ENCODE measurements at places on chromosomes 2 and 18.

- peak; percentile 64 for DNase-seq
These were observed 8.3 kb downstream of the PRKAG3 start for GRCh38 chr2:218823196-218823855.

GRCh38 chr2:2919574-2920365 lies 457.8 kb downstream of the EIPR1 start:
- DNase-seq: no peak

GRCh38 chr2:95344215-95344583 lies 47.1 kb downstream of the KCNIP3 start:
- no peak for DNase-seq

- no peak for DNase-seq
These were observed 26.7 kb downstream of the LHCGR start for GRCh38 chr2:48728840-48729239.

GRCh38 chr2:140200764-140201163 lies 1420.6 kb upstream of the NXPH2 start:
- DNase-seq: no peak

DNA sequence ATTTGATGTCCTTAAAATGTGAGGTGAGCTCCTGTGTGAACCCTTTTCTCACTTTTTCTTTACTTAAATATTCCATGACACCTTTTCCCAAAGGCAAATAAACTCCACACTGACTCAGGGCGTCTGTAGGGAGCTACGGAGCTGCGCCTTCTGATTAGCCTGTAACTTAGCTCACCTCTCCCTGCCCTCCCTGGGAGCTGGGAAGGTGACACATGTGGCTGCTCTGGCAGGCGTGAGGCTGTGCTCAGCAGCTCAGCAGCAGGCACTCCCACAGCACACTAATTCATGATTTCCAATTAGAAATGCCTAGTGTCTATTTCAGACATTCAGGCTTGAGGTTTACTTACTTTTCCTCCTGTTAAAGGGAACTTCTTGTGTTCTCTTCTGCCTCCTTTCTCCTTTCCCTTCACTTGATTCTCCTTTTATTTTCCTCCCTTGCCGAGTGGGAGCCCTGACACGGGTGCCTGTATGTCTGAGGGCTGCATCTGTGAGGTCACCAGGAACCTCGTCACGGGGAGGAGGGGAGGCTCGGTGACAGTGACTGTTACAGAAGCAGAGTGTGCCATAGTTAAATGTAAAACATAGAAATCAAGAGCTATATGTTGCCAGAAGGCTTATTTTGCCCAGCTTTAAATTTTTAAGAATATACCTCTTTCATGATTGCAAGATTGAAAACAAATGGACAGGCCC lies 437.1 kb downstream of the DCDC2C start:
- DNase-seq: no peak

GRCh38 chr2:30361751-30362394 lies 85.2 kb upstream of the LCLAT1 start:
- DNase-seq: peak; percentile 14

DNA sequence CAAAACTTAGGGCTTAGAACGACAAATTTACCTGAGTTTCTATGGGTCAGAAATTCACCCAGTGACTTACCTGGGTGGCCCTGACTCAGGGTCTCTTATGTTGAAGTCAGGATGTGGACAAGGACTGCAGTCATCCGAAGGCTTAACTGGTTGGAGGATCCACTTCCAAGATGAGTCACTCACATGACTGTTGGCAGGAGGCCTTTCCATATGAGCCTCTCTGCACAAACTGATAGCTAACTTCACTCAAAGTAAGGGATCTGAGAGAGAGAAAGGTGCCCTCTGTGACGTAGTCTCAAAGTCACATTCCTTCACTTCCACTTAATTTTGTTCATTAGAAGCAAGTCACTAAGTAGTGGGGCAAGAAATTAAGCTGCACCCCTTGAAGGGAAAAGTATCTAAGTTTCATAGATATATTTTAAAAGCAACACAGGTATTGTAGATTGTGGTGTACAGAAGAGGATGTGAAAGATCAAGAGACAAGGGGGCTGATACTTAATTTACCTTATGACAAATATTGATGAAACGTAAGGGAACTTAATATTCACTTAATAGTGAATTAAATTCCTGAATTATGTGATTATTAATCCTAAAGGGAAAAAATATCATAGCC lies 48.4 kb downstream of the TANK start:
- DNase-seq: peak; percentile 84

DNA sequence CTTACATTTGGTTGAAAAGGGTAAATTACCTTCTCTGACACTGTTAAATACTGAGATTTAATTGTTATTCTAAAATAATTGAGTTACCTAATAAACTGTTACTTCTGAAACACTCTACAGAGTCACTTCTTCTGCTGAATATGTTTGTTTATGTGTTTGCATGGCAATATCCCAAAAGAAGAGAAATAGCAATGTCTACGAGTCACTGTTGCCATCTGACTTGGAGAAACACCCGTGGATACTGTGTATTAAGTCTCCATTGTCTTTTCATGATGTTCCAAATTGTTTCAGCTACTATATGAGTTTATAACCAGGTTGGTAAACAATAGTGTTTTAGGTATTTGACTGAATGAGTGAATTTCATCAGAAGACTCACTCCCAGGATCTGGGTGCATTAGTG lies 754.2 kb upstream of the ID2 start:
- no peak for DNase-seq

- peak; percentile 58 for DNase-seq
These were observed 1.2 kb upstream of the GPR39 start for GRCh38 chr2:132415256-132415914.

DNA sequence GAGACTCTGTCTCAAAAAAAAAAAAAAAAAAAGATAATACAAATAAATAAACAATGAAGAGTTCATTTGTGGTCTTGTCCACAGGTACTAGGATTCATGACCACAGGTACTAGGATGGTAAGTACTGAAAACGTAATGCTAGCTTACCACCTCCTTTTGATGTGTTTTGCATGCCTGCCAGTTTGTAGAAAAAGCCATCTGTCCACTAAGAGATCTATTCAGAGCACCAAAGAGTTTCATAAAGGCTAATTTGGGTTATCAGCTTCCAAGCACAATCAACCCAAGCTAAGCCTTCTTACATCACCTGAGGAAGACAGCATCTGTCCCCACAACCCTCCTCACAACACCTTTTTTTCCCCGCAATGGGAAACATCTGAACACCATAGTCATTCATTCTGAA lies 477.2 kb downstream of the ZEB2 start:
- DNase-seq: no peak

DNA sequence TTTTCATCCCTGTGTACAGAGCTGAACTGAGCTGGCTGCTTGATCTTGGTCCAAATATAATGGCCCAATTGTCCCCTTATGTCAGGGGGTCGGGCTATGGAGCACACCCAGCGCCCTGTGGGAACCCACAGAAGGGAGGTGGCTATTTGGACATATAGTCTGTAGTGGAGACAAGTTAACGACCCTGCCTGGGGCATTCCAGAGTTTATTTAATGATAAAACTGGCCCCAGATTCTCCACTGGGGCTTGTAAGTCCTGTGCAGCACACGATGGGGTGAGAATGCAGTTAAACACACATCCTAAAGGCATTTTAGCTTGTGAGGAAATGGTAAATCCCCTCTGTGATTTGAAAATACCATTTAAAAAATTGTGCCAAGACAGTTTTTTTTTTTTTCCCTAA lies 72.9 kb downstream of the QPCT start:
- DNase-seq: no peak

DNA sequence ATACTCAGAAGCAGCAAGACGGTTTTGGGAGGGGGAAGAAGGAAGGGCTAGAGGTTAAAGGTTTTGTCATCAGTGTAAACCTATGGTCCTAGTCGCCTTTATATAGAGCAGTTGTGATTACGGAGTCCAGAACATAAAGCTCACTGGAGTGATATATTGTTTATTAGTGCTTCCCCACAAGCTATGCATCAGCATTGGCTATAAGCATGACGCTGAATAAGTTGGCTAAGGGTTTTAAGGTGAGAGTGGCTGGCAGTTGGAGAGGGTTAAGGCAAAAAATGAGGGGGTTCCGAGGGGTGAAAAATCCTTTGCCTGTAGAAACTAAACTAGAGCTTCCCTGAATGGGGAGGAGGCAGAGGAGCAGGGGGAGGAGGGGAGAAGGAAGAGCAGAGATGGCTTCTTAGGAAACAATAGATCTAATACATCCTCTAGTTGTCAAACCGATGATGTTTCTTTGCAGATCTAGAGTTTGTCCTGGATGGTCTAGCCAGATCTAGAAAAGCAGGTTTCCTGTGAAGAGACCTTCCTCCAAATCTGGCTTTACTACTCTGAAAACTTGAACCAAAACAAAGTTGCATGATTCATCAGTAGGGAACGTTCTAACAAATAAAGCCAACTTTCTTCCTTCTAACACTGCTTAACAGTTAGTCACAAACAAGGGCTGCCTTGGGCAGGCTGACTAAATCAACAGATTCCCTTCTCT lies 2.5 kb downstream of the KLF7 start:
- peak; percentile 96 for DNase-seq

DNA sequence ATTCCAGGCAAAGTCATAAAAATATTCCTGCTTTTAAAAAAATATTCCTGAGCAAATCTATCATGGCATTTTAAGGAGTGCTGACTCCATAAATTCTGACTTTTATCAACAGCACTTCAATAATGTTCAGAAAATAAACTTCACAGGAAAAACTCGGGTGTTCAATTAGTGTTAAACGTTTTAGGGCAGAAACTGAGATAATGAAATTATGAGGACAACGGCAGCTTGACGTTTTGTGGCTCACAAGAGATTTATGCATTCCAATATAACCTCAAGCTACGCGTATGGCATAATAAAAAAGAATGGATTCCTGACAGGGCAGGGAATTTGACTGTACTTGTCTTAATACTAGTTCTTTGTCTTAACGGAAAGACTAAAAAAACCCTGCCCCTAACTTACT lies 133.2 kb downstream of the ICOS start:
- DNase-seq: peak; percentile 6

DNA sequence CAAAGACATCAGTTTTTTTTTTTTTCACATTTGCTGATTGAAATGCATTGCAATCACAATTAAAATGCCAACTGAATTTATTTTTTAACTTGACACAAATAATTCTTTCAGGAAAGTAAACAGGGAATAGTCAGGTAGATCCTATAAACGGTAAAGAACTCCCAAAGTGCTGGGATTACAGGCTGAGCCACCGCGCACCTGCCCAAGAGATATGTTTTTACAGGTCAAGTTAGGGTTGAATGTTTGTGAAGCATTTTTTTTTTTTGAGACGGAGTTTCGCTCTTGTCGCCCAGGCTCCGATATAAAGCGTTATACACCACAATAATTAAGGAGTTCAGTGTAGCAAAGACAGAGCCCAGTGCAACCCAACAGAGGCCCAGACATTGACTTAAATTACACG lies 15.1 kb downstream of the ITM2C start:
- DNase-seq: no peak

GRCh38 chr18:23689616-23690504 lies 607 bp downstream of the LAMA3 start:
- no peak for DNase-seq

DNA sequence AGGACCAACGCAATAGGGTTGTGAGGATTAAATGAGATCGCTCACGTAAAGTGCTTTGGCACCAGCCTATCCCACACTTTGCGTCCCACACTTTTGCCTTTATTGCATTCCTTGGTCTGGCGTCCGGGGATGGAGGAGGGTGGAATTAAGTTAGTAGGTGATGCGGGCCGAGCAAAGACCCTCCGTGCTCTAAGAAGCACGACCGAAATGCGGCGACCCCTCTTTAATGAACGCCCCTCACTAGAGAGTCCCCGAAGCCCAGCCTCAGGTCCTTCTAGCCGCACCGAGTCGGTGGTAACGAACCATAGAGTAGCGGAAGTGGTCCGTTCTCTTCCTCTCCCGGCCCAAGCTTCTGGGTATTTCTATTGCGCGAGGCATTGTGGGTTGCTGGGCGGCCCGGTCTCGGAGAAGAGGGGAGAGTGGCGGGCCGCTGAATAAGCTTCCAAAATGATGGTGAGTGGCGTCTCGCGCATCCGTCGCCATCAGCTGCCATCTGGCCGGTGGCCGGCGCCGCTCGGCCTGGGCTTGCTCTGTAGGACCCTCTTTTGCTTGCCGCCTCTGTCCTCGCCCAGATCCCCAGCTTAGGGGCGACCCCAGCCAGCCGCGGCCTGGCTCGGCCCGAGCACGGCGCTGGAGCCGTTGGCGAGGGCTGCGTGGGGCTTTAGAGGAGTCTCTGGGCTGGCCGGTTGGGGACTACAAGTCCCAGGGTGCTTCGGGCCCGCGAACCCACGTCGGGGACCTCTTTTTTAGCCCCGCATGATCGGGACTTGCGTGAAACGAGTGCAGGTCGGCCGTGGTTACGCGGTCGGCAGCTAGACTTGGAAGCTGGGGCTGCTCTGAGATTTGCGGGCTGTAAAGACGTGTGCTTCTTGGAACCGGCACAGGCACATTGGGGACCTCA lies at the start of gene CCT7:
Gene CCT7 (plus strand): TSS at position 377 of the 901 bp plus-strand sequence. CDS start 71 bp downstream, at position 448.
- peak; percentile 92 for DNase-seq

GRCh38 chr2:174338671-174339560 lies 4.2 kb downstream of the SP9 start:
- no peak for DNase-seq

DNA sequence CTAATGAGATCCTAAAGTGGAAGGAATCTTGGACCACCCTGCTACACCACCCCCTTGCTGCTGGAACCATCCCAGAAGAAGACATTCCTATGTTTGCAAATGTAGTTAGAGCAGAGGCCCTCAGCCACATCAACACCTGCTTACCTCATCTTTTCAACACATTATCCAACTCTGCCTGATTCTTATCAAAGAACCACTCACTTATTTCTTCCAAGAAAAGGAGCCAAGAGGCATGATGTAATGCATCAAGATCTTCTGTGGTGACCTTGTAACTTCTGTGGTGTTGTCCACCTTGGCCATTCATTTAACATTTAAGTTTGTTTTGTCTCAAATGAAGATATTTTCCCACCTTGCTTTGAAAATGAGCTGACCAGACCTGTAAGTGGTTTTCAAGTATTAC lies 338.1 kb downstream of the CTNNA2 start:
- DNase-seq: no peak

- DNase-seq: peak; percentile 41
These were observed 537.4 kb downstream of the CPS1 start for GRCh38 chr2:211093743-211094303.

GRCh38 chr2:70385966-70386595 lies 84.2 kb upstream of the FAM136A start:
- DNase-seq: peak; percentile 68

GRCh38 chr2:203077451-203077850 lies 62.8 kb downstream of the NBEAL1 start:
- DNase-seq: peak; percentile 32
